ENCODE measurements at places on chromosomes 11 and 22.

- no peak for DNase-seq
Measured at GRCh38 chr22:27870234-27871191, 48.5 kb downstream of the PITPNB start.

DNA sequence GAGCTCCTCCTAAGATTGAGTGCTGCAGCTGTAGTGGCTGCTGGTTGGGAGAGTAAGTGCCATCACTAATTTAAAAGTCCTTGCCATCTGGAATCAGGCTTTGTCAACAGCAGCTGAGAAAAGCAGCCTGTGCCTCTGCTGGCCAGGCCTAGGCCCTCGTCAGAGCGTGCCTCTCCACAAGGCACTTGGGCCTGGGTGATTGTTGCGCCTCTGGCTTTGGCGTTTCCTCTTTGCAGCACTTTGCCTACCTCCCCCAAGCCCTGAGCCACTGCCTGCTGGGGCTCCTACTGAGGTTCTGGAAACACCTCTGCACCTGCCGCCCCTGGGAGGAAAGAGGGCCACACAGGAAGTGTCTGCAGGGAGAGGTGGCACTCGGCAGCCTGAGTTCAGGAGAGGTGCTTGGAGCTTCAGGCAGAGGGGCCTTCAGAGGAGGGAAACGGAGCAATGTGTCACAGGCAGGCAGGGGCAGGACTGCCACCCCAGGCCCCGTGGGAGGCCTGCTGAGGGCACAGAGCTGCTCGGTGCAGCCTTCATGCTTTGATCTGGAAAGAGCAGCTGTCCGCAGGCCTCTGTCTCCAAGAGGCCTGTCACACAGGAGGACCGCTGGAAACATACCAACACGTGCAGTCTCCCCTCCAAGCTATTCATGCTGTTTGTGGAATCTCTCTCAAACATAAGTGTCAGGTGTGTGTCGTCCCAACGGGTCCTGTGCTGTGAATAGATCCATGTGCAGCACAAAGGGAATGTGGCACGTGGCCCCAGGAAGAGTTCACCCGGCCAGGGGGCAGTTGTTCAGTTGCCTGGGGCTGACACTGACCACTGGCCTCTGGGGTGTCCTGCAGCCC lies 61.5 kb upstream of the EMID1 start:
- no peak for DNase-seq

DNA sequence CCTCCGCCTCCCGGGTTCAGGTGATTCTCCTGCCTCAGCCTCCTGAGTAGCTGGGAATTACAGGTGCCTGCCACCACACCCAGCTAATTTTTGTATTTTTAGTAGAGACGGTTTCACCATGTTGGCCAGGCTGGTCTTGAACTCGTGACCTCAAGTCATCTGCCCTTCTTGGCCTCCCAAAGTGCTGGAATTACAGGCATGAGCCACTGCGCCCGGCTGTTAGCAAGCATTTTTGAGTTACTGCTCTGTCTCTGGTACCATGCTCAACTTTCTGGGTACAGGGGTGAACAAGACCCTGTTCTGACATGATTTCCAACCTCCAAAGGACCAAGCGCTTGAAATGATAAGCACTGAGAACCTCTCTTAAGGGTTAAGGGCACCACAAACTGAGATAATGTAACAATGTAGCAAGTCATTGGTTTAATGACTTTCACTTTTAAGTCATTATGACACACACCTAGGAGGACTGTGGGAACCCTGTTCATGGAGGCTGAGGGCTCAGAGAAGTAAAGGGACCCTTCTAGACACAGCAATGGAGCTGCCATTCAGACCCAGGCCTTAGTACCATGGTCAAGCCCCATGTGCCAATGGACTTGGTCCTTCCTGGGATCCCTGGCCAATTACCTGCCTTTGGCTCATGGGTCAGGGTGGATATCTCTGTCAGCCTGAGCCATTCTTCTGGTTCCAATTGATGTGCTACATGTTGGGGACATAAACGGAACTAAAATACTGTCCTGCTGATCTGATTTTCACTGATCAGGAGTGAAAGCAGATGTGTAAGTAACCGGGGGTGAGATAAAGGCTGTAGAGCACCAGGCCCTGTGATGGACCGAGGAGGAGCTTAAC lies 11.6 kb downstream of the SLC3A2 start:
- DNase-seq = no peak

- no peak for DNase-seq
Measured at GRCh38 chr11:104812103-104812788, 86.0 kb downstream of the CASP12 start.

- DNase-seq = no peak
Measured at GRCh38 chr11:61089806-61090491, 12.3 kb upstream of the CD5 start.

GRCh38 chr22:21012446-21013407 lies 2.2 kb upstream of the P2RX6 start:
- DNase-seq = no peak

DNA sequence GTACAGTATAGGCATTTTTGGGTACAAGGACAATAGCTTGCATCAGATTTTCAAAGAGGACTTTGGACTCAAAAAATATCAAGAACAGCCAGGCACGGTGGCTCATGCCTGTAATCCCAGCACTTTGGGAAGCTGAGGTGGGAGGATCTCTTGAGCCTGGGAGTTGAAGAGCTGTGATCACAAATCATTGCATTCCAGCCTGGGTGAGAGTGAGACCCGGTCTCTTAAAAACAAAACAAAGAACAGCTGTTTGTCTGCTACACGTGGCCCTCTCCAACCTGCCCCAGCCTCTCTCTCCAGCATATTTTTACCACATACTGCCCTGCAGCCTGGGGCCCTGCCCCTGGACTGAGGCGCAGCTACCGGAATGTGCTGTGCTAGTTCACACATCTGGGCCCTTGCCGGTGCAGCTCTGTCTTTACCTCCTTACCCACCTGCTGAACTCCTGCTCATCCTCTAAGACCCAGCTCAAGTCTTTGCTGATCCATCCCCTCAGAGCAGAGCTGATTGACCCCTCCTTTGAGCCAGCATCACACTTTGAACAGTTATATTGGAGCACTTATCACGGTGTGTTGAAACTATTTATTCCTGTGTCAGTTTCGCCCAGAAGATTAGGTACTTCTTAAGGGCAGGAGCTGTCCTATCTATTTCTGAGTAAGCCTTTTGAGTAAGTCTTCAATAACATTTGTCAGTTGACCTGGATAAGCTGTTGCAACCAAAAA lies 29.4 kb downstream of the GRIK4 start:
- no peak for DNase-seq

GRCh38 chr11:35419184-35419829 lies at the start of gene SLC1A2:
TSS of gene SLC1A2 (minus strand) at chr11:35419558. CDS start at chr11:35418966, 592 bp downstream.
- peak; percentile 42 for DNase-seq

DNA sequence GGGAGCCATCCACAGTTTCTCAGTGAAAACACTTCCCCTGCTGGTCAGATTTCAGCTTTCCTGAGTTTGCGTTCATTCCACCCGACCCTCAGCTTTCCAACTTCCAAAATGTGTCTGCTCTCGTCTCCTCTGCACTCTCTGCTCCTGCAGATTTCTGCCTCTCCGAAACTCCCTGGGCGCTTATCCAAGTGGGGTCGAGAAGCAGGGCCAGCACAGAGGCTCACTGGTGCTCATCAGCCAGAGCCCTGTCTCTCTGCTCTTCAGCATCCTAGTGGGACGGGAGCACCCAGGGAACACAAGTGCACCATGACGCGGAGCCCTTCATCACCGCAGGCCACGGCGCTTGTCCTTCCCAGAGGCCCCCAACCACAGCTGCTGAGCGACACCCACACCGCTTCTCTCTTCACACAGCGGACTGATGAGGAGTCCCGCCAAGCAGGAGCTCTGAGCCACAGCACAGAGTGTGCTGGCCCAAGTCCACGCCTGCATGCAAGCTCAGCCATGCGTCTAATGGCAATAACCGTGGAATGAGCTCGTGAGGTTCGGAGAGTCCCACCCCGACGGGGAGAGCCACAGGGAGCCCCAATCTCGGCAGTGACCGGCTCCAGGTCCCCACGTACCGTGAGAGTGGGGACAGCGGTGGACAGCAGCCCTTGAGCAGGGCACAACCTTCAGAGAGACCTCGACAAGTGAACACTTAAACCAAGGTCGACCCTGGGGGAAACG lies 27.9 kb upstream of the MOB2 start:
- no peak for DNase-seq

- DNase-seq = no peak
Measured at GRCh38 chr11:8925711-8926110, 7.0 kb downstream of the C11orf16 start.

- no peak for DNase-seq
Measured at GRCh38 chr11:69641681-69642548, 959 bp downstream of the CCND1 start.

DNA sequence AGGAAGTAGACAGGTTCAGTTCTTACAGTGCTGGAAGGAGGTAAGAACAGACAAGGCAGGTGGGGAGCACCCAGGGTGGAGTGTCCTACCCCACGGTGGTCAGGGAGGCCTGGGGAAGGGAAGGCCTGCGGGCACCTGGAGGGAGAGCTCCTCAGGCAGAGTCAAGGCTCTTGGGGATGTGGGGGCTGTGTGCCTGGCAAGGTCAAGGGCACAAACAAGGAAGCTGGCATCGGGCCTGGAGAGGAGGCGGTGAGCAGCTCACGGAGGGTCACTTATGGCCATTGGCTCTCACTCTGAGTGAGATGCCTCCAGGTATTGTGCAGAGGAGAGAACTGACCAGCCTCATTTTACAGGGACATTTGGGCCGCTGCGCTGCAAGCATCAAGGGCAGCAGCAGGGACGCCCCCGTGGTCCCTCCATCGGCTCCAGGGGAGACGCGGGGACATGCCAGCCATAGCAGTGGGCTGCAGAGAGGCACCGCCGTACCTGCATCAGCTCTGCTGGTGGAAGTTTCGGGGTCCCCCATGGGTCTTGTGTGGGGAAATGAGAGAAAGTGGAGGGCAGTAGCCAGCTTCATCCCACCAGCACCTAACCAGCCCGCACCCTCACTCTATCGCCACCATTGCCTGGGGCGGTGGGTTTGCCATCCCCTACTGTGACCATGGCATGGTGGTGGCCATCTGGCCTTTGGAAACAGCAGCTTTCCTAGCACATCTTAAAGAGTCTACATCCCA lies 37.5 kb upstream of the RTL6 start:
- DNase-seq = no peak

- DNase-seq = no peak
Measured at GRCh38 chr22:45632791-45633515, 38.7 kb upstream of the ATXN10 start.

GRCh38 chr22:39429916-39430575 lies 26.8 kb upstream of the MGAT3 start:
- no peak for DNase-seq

DNA sequence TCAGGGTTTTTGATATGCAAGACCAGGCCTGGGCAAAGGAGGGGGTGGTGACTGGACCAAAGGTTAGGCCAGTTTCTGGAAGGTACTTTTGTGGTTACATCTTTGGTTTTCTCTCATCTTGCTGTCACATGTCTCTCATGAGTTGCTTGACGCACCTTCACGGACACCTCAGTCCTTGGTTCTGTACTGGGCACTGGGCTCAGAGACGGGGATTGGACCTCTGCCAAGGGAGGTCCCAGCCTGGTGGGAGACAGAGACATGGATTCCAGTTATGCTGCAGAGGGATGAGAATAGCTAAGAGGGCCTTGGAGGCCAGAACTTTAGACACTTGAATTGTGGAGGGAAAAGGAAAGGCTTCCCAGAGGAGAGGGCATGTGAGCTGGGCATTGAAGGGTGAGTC lies 1.7 kb downstream of the USP35 start:
- no peak for DNase-seq

GRCh38 chr11:91350931-91351330 lies 873.7 kb upstream of the FAT3 start:
- no peak for DNase-seq

Measured in HEK293T (cell line).